ENCODE measurements at places on chromosomes 5 and 9.

DNA sequence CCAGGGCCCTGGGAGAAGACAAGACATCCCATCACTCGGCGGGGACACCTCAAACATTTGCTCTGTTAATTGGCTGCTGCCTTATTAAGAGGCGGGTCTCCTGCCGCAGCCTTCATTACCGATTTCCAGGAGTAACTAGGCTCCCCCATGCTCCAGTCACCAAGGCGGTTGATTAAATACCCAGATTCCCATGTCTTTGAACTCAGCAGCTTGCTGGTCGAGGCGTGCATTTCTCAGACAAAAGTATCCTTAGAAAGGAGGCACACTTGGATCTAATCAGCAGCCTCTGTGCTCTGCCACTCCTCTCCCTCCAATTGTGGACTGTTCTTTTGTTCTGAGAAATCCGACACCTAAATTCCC lies 228.8 kb downstream of the FSTL4 start:
- DNase-seq, result peak; percentile 31

GRCh38 chr5:127409921-127410675 lies 107.3 kb upstream of the PRRC1 start:
- DNase-seq, result no peak

DNA sequence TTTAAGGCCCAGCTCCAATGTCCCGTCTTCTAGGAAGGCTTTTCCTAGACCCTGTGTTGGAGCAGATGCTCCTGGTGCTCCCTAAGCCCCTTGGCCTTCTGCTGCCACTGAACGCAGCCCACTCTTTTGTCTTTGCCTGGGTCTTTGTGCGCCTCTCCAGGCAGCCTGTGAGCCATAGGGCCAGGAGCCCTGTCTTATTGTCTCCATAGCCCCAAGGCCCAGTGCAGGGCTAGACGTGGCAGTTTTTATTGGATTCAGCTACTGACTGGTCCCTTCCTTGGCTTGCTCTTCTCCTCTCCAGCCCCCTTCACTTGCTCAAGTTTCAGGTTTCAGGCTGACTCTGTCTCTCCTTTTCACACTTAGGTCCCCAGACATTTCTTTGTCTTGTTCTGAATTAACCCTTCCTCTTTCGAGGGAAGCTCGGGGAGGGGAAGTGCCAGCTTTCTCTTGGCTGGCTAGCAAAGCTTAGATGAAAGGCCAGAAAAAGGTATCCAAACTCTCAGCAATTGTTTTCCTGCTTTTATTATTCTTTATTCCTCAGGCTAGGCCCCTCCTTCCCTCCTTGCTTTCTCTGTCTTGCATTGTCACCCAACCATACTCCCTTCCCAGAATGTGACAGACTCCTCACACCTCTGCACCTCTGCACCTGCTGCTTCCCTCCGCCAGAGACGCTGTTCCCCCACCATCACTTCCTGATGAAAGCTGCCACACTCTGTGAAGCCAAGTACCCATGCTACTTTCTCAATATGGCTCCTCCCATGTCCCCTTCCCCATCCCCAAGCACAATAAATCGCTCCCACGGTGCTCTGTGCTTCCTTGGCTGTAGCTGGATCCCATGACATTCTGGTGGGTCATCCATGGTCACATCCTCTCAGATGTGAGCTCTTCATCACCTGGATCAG lies 101.6 kb upstream of the CPEB4 start:
- DNase-seq, result no peak

DNA sequence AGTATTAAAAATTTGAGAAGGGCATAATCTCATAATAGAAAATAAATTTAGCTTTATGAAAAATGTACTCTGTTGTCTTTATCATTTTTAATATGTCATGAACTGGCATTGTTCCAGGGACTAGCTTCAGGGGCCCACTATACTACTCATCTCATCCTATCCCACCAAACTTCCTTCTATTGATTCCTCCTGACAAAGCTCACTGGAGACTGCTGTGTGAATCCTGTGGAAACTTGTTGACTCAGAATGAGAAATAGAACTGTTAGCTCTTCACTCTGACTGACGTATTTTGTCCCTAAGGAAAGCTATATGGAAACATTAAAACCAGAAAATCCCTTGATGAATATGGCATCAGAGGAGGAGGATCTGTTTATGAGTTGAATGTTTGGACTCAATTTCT lies 29.8 kb upstream of the BNIP1 start:
- DNase-seq, result no peak

- no peak for DNase-seq
Measured at GRCh38 chr5:150641006-150641570, 628 bp downstream of the SYNPO start.

- no peak for DNase-seq
Measured at GRCh38 chr5:147563466-147564123, 53.7 kb upstream of the DPYSL3 start.

GRCh38 chr5:96924016-96924443 lies 11.8 kb upstream of the LNPEP start:
- peak; percentile 89 for DNase-seq

GRCh38 chr9:121509180-121509579 lies 9.5 kb upstream of the GGTA1 start:
- no peak for DNase-seq

DNA sequence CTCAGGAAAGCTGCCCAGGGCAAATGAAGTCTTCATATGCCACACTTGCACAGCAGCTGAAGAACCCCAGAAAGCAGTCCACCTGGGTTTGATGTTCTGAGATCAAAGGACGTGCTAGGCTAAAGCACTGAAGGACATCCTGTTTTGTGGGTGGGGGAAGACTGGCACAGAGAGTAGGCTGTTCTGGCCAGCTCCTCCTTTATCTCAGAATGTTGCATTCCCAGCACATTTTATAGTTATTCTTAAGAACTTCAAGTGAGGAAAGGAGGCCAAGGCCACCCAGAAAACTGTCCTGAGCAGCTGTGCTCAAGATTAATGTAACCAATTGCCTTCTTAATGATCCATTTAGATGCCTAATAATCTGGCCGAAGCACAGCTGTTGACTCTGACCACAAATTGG lies 10.9 kb downstream of the SHOC1 start:
- DNase-seq, result no peak

DNA sequence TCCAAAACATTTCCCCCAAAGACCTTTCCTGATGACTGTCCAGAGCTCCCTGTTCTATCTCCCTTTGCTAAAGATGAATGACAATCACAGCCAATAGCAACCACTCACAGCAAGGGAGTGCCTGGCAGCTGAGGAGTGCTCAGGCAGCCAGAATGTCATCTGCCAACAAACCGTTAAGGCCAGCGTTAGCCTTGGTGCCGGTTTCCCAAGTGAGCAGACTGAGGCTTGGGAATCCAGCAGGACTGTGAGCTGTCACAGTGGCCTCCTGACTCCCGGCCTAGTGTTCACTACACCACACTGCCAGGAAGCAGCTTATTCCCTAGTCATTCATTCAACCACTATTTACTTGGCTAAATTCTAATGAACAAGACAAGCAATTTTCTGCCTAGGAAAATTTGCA lies 24.7 kb downstream of the STK10 start:
- DNase-seq, result no peak

GRCh38 chr9:130530938-130531337 lies 48.4 kb upstream of the FUBP3 start:
- no peak for DNase-seq

All from NCI-H69 (cell line).